ENCODE measurements at places on chromosomes 16 and 17.

DNA sequence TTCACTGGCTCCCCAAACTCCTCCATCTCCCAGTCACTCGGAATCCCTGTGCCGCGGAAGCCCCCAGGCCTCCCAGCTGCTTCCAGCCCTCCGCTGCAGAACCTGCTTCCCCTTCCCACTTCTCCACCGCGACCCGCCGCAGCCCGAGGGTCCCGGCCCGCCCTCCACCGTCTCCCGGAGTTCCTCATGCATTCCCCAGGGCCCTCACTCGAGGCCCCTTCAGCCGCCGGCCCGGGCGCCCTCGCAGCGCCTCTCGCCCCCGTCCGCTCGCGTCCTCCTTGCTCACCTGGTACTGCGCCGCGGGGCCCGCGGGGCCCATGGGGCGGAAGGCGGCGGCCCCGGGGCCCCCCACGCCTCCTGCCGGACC, 329 bp downstream of the SMARCD2 start:
- no peak for DNase-seq

DNA sequence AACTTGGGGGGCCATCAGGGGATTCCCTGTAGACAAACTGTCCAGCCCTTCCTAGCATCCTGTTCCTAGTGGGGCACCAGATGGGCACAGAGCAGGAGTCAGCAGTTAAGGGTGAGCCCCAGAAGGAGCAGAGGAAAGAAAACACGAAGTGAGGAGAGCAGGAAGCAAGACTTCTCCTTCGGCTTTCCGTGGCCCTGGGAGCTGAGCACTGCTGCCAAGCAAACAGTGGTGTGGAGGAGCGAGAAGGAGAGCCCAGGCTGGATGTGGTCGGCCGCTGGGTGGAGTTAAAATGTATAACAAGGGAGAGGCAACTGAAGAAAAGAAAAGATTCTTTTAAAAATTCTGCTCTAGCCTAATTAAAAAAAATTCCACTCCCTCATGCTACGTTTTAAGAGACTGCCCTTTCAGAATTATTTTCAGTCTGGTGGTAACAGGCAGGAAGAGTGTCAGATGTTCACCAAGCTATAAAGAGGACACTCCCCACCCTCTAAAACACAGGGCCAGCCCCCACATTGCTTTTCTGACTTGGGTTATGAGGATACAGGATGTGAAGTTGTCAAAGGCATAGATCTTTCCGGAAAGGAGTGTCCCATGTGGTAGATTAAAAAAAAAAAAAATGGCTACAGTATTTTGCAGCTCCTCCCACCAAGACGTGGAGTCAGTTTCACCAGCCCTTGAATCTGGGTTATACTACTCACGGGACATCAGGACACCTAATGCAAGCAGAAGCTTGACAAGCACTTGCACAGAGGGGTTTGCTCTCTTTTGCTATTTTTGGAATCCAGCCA, 74.9 kb upstream of the ZFHX3 start:
- DNase-seq = no peak

- no peak for DNase-seq
Observed at GRCh38 chr16:49562228-49562627, 188.6 kb downstream of the C16orf78 start.

GRCh38 chr17:21375757-21376080, 438 bp upstream of the KCNJ12 start:
- DNase-seq = no peak

- DNase-seq = no peak
Observed at GRCh38 chr16:87960852-87961251, 9.6 kb downstream of the BANP start.

- no peak for DNase-seq
Observed at GRCh38 chr17:45093444-45094110, 32.5 kb downstream of the NMT1 start.

DNA sequence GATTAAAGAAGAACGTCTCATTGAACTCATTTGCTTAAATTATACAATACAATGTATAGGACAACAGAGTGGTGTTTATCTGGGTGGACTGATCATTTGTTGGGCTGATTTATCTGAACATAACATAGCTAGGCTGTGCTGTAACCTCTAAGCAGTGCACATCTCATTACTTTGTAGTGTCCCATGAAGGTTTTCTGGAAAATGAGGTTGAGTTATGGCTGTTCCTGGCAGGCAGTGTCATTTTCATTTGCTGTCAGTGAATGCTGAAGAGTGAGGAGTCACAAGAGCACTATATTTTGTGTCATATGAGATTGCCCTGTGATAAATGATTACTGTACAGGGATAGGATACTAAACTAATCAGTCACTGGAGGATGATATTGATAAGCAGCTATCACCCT, 340.2 kb downstream of the HS3ST3B1 start:
- DNase-seq = no peak

GRCh38 chr17:30236297-30236624, 764 bp upstream of the SLC6A4 start:
- DNase-seq = no peak

- no peak for DNase-seq
Observed at GRCh38 chr17:40331743-40332641, 23.0 kb downstream of the RARA start.

DNA sequence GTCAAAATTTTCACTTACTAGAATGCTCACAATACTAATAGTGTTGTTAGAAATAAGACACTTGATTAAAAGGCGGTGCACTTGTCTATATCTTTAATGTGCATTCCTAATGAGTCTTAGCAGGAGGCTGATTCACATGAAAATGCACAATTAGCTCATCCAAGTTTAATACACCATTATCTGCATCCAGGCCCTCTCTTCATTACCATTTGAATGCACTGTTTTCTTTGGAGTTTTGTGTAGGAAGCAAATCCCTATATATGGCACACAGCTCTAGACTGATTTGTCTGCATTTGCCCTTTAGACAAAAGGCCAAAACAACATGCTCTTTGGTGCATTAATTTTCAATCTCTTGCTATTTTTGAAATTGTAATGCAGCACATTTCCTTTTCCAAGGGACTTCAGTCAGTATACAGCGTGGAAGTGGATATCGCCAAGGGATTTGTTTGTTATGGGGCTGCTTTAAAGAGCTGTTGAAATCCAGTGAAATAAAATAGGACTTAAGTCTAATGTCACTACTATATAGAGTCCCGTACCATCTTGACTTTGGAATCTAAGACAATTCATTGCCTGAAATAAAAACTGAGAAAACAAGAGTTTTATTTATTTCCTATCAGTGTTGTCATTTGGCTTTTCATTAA, 257.6 kb upstream of the CPHXL start:
- DNase-seq = no peak

GRCh38 chr16:56019274-56019673, 144.1 kb upstream of the CES5A start:
- DNase-seq = no peak

- no peak for DNase-seq
Observed at GRCh38 chr17:79980246-79981043, 55.2 kb downstream of the TBC1D16 start.

GRCh38 chr17:46745376-46745775, 73.1 kb downstream of the WNT3 start:
- DNase-seq = no peak

GRCh38 chr17:30589431-30589830, 112.2 kb downstream of the GOSR1 start:
- DNase-seq = no peak

DNA sequence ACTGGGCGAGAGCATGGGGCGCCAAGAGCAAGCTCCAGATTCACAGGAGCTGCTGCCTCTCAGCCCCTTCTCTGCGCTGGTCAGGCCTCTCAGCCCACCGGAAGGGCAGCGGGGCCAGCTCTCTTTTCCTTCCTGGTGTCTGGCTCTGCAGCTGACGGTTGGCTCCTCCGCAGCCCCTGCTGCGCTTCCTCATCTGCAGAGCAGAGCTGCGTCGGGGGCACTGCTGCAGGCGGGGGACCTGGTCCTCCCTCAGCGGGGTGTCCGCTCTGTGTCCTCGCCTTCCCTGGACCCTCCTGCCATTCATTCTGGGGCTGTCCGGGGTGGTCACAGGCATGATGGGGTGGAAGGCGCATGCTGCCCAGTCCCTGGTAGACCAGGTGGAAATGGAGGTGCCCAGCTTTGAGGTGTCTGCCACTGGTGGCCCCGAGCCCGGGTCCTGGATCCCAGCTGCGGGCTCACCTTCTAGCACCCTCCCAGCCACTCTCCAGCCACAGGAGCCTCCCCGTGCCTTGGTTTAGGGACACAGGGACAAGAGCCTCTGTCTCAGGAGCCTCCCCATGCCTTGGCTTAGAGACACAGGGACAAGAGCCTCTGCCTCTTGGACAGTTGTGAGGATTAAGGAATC, 84.8 kb downstream of the IRF8 start:
- no peak for DNase-seq

- no peak for DNase-seq
Observed at GRCh38 chr16:69118994-69119393, 13.4 kb downstream of the CHTF8 start.

DNA sequence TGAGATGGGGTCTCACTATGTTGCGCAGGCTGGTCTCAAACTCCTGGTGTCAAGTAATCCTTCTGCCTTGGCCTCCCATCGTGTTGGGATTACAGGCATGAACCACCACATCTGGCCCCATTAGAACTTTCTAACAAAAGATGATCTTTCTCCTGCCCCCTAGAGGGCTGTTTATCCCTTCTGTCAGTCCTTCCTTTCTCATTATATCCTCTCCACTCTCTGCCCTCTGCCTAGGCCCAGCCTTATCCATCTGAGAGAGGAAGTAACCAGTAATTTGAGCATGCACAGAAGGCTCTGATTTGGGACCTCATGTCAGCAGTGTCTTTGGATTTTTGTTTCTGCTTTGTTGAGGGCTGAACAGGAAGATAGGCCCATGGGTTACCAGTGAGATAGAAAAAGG, 4.4 kb upstream of the DHX40 start:
- no peak for DNase-seq

DNA sequence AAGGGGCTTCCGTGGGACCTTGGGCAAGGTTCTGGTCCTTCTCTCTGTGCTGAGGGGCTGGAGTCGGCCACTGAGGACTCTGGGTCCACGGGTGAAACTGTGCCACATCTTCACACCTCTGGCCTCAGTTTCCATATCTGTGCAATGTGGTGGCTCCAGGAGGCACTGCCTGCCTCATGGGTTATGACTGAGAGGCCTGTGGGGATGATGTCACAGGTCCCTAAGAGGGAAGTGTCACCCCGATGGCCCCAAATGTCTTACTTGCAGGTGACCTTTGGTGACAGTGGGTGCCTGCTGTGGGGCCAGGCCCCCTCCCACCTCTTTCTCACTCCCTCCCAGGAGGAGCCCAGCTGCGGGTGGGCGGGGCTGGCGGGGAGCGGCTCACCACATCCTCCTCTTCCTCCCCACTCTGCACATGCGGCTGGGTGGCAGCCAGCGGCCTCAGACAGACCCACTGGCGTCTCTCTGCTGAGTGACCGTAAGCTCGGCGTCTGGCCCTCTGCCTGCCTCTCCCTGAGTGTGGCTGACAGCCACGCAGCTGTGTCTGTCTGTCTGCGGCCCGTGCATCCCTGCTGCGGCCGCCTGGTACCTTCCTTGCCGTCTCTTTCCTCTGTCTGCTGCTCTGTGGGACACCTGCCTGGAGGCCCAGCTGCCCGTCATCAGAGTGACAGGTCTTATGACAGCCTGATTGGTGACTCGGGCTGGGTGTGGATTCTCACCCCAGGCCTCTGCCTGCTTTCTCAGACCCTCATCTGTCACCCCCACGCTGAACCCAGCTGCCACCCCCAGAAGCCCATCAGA, at the start of gene IL21R:
Gene IL21R (plus strand): TSS at position 407 of the 801 bp plus-strand sequence. CDS start 27,898 bp downstream, outside the sequence.
- no peak for DNase-seq

DNA sequence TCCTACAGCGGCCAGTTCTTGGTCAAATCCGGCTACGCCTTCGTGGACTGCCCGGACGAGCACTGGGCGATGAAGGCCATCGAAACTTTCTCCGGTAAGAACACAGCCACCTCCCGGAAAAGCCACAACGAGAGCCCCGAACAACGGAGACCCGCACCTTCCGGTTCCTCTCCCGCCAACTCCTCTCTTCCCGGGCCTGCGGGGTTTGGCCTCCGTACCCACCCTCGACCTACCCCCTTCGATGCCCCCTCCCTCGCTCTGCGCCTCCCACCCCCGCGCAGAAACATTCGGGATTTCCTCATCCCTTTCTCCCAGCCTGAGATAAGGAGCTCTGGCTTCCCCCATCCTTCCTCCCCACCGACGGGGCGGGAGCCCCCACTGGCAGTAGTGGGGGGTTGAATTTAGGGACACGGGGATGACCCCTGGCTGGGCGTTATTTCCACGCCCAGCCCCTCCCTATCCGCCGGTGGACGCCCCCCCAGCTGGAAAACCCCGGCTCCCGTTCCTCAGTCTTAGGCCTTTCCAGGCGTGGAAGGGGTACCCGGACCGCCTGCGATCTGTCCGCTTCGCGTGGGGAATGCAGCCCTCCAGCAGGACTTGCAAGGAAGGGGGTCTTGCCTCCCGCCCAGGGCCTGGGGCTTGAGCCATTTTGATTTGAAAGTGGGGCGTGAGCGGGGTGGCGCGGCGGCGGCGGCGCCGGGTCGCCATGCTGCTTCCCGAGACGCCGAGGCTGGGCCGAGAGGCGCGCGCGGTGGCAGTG, 822 bp downstream of the IGF2BP1 start:
- DNase-seq = no peak

- DNase-seq = no peak
Observed at GRCh38 chr17:15914400-15915170, 30.3 kb upstream of the ADORA2B start.

DNA sequence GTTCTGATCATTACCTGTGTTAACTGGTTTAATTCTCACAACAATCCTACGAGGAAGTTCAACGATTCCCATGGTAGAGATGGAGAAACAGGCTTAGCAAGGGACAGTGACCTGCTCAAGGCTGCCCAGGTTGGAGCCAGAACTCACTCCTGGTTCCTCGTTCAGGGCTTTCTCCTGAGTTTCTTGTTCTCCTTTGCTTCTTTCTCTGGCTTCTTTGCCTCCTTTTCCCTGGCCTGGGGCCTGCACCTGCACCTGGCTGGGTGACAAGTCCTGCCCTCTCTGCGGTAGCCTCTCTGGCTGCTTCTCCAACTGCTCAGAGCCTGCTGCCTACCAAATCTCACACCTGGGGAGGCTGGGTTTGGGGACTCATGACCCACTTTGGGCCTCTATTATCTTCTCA, 2.8 kb downstream of the CCL22 start:
- DNase-seq = no peak

DNA sequence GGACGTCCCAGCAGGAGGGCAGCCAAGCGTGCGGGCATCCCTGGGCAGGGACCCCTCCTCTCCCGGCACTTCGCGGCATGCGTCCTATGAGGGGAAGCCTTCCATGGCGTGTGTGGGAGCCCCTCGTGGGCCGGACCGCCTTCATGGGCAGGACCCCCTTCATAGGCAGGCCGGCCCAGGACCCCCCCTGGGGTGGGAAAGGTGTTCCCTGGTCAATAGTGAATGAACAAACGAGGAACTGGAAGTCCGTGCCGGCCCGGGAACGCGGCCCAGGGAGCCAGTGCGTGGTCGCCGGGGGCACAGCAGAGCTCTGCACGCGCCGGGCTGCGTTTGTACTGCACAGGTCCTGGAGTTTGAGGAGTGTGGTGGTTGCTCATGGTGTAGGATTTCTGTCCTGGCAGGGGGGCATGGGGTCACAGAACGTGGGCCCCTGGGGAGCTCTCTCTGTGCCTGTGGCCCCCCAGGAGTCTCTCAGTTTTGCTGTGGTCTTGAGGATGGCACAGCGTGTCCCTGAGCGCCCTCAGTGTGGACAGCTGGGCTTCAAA, 13.9 kb downstream of the BAIAP2 start:
- no peak for DNase-seq

GRCh38 chr17:9446528-9446927, 129.1 kb downstream of the STX8 start:
- DNase-seq = no peak
